ENCODE measurements at places on chromosomes 6 and 20. TPM values are rescaled to one million over a fixed set of nuclear protein-coding genes. Genes with fewer than 3 reads are reported as not detected.

The RAET1G gene
- total RNA-seq: 0.43 TPM

The UBE2C gene
- total RNA-seq: 89.7 TPM

The ADGRB3 gene
- not detected for total RNA-seq

The MUC21 gene
- not detected for total RNA-seq

The RFX6 gene
- not detected for total RNA-seq

The ANKRD60 gene
- total RNA-seq: not detected

The RIMS4 gene
- total RNA-seq: not detected

The NRN1 gene
- 2.0 TPM for total RNA-seq

The FAM83D gene
- 8.1 TPM for total RNA-seq

The TRIM31 gene
- total RNA-seq: not detected

The WFDC5 gene
- total RNA-seq: not detected

The FAM83C gene
- 0.10 TPM for total RNA-seq

The POM121L2 gene
- total RNA-seq: not detected

The HLA-DMA gene
- total RNA-seq: 16.9 TPM

The PPP1R3D gene
- 10.2 TPM for total RNA-seq

The DNMT3B gene
- total RNA-seq: 2.2 TPM

The DLK2 gene
- total RNA-seq: not detected

The SYCP2L gene
- 1.6 TPM for total RNA-seq

The DNAH8 gene
- 0.12 TPM for total RNA-seq

The SLC24A3 gene
- not detected for total RNA-seq

The PHACTR3 gene
- total RNA-seq: not detected

The OR2J3 gene
- total RNA-seq: not detected

The STMN3 gene
- 3.2 TPM for total RNA-seq

The FOXS1 gene
- total RNA-seq: not detected

The SLC22A16 gene
- total RNA-seq: not detected

The MRAP2 gene
- total RNA-seq: not detected

The ABCF1 gene
- total RNA-seq: 94.8 TPM

The TBXT gene
- total RNA-seq: not detected

The DEF6 gene
- 82.3 TPM for total RNA-seq

The PLA2G7 gene
- not detected for total RNA-seq

The PLN gene
- total RNA-seq: not detected

The TMEM170B gene
- total RNA-seq: 1.4 TPM

The TXLNB gene
- total RNA-seq: 0.05 TPM

The ANKRD66 gene
- total RNA-seq: not detected

The C6orf118 gene
- not detected for total RNA-seq

The HCK gene
- 0.14 TPM for total RNA-seq

The ESF1 gene
- total RNA-seq: 31.7 TPM

The CST2 gene
- total RNA-seq: not detected

The GHRH gene
- total RNA-seq: not detected

The HSPA1L gene
- total RNA-seq: 4.1 TPM

The C6orf58 gene
- total RNA-seq: not detected

The SLC44A4 gene
- not detected for total RNA-seq

The CST1 gene
- not detected for total RNA-seq

The MAP7 gene
- 0.83 TPM for total RNA-seq

The SPTLC3 gene
- total RNA-seq: not detected

The TRAPPC3L gene
- not detected for total RNA-seq

The GABRR1 gene
- total RNA-seq: not detected

The LAMA2 gene
- total RNA-seq: 0.36 TPM

The KCNG1 gene
- not detected for total RNA-seq

The SERINC1 gene
- total RNA-seq: 38.0 TPM

The MOXD1 gene
- total RNA-seq: 0.70 TPM

The RAB44 gene
- 4.1 TPM for total RNA-seq

The FOXQ1 gene
- not detected for total RNA-seq

The ZNF831 gene
- total RNA-seq: 3.3 TPM

The TINAG gene
- total RNA-seq: not detected

The KIF6 gene
- total RNA-seq: not detected

The TRERF1 gene
- total RNA-seq: 35.3 TPM

The DHX35 gene
- total RNA-seq: 9.9 TPM

The C20orf144 gene
- total RNA-seq: 0.12 TPM

All from natural killer cell treated with Interleukin-12 subunit alpha and Interleukin-12 subunit beta and Interleukin-15 and Interleukin-18, amount 100 ng/mL, for 72 hours (primary cell).